ENCODE measurements at places on chromosomes 13 and 19.

DNA sequence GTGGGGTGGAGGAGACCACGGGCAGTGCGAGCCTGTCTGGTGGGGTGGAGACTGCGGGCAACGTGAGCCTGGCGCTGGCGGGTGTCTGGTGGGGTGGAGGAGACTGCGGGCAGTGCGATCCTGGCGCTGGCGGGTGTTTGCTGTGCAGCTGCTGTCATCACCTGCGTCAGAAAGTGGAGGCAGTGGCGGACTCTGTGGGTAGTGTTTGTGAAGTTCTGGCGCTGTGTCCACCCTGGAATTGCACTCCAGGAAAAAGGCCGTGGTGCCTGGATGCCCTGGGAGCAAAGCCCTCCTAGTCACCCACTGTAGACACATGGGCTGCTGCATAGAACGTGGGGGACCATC, 6.2 kb downstream of the TEX29 start:
- DNase-seq: no peak

DNA sequence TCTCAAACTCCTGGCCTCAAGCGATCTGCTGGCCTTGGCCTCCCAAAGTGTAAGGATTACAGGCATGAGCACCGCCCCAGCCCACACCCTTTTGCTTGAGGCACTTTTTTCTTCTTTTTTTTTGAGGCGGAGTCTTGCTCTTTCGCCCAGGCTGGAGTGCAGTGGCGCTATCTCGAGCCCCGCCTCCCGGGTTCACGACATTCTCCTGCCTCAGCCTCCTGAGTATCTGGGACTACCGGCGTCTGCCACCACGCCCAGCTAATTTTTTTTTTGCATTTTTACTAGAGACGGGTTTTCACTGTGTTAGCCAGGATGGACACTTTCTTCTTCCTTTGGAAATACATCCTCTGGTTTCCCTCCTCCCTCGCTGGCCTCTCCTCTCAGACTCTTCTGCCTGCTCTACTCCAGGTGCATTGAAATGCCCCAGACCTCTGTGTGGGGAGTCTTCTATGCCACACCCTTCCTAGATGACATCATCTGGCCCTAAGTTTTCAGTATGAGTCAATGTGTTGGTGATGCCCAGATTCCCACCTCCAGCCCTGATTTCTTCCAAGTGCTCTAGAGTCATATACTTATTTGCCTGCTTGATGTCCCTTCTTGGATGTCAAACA, 20.7 kb upstream of the TPT1 start:
- DNase-seq: no peak

- no peak for DNase-seq
These were observed 915 bp downstream of the SHC2 start for GRCh38 chr19:459724-460511.

- no peak for DNase-seq
These were observed 6.0 kb upstream of the NKPD1 start for GRCh38 chr19:45166723-45167252.

DNA sequence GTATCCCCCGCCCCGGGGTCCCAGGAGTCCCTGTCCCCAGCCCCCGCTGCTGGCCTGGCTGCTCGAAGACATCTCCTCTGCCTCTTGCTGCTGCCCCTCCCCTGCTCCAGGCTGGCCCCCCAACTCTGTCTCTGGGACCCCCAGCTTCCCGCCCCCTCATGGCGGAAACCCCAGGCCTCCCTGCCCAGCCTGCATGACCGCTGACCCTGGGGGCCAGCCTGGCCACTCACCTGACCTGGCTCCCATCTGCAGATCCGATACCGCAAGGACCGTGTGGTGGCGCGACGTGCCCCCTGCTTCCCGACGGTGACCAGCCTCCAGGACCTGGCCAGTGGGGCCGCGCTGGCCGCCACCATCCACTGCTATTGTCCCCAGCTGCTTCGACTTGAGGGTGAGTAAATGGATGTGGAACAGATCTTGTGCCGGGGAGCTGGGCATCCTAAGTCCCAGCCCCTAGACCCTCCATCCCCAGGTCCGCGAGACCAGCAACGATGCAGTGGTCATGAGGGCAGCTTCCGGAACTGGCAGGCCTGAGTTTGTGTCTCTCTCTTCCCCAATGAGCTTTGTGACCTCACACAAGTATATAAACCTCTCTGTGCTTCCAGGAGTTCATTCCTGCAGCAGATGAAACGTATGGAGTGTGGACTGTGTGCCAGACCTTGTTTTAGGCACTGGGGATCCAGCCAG, 12.4 kb downstream of the CAMSAP3 start:
- no peak for DNase-seq

DNA sequence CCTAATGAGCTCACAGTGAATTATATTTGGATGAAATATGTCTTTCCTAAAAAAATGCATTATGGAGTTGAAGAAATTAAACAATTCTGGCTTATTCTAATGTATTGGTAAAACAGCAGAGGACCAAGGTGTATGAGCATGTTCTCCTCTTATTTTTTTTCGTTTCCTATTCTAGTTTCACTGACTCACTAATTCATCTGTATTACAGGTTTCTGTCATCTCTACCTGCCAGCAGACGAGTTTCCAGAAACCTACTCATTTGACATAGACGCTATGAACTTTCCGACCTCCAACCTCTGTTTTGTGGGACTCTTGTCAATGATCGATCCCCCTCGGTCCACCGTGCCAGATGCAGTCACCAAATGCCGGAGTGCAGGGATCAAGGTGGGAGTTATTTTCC, 20.3 kb downstream of the ATP12A start:
- no peak for DNase-seq

- no peak for DNase-seq
These were observed 2.9 kb downstream of the HTR2A start for GRCh38 chr13:46893798-46894560.

DNA sequence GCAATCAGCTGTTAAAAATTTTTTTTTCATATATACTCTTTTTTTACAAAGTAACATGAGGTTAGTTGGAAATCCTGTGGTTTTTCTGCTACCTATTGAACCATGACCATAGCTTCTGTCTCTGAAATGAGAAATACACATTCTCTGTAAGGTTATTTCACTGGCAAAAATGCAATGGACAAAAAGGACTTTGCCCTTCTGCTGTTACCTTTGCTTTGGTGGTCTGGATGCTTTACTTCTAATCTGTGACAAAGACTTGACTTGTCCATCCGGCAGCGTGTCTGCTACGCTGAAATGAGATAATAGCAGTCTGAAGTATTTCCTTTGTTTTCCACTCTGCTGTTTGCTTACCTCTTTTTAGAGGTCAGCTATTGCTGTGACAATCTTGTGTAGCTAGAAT, 412.8 kb downstream of the SLITRK6 start:
- DNase-seq: no peak

DNA sequence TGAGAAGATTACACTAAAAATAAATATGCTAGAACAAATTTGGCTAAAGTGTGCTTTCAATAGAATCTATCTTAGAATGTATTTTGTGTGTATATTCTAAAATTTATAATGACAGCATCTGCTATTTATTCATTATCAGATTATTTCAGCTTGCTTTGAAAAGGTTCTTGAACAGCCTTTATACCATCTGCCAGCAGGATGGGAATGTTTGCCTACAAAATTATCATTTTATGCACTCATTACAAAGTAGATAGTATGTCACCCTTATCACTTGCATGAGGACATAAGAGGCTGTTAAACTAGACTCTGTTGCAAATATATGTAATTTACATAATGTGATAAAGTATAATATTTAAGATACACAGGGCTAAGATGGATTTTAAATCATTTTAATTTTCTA, 1286.9 kb upstream of the PCDH20 start:
- DNase-seq: no peak

DNA sequence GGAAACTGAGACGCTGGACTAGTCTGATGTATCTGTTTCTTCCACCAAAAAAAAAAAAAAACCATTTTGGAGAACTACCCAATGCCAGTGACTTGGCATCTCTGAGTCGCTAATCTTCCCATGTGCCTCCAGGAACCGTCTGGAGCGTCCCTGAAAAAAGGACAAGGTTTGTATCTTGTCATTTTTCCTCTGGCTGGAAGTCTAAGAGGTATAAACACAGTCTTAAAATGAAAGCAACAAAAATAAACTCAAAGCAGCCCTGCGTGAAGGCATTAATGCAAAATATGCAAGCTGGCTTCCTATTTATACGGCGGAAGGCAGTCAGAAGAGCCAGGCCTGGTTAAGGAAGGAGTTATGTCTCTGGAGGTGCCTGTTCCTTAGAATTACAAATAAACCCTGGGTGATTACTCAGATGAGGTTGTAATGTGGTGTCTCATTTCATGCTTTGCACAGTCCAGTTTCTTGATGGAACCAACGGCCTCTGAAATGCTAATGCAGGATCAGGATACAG, 20.3 kb downstream of the ACTN4 start:
- no peak for DNase-seq

- no peak for DNase-seq
These were observed 1.8 kb downstream of the CPB2 start for GRCh38 chr13:46103037-46103436.

DNA sequence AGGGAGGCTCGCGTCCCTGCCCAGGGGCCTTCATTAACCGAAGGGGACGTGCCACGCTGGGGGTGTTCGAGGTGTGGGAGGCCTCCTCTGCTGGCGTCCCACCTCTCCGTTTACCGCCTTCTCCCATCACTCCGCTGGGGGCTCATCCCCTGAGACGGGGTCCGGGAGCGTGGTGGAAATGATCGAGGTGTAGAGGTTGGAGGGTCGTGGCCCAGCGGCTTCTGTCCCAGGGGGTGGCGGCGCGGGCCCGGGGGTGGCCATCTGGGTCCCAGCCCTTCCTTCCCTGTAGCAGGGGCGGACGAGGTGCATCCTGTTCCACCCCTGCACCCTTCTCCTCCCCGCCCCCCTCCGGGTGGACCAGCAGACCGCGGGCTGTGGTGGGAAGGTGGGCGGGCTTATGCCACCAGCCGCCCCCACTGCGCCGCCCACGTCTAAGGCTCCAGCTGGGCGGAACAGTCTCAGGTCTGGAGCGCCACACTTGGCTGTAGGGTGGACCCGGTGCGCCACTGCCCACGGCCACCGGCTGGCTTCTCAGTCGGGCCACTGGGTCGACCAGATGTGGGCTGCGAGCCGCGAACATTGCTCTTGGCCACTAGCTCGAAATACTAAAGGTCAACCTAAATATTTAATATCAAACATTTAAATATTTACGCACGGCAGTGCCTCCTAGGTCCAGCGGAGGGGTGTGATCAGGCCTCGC, 69.5 kb downstream of the ZNF723 start:
- DNase-seq: no peak

DNA sequence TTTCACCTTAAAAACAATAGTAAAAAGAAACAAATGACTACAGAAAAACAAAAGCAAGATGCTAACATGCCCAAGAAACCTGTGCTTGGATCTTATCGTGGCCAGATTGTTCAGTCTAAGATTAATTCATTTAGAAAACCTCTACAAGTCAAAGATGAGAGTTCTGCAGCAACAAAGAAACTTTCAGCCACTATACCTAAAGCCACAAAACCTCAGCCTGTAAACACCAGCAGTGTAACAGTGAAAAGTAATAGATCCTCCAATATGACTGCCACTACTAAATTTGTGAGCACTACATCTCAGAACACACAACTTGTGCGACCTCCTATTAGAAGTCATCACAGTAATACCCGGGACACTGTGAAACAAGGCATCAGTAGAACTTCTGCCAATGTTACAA, 6.0 kb downstream of the CKAP2 start:
- DNase-seq: no peak

DNA sequence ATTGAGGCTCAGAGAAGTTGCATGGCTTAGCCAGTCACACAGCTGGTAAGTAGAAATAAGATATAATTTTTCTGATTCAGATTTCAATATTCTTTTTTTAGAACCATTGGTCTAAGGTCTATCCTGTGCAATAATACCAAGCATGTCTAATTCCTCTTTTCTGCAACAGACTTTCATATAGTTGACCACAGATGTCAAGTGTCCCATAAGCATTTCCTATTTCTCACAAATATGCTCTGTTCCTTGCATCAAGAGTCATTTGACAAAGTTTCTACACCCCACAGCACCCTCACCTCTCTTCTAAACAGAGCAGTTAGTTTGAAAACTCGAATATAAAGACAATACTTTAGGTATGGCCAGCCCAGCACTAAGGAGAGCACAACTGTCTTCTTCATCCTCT, 26.8 kb upstream of the SACS start:
- DNase-seq: no peak

- DNase-seq: no peak
These were observed 225.6 kb downstream of the PCDH9 start for GRCh38 chr13:67004511-67004910.

DNA sequence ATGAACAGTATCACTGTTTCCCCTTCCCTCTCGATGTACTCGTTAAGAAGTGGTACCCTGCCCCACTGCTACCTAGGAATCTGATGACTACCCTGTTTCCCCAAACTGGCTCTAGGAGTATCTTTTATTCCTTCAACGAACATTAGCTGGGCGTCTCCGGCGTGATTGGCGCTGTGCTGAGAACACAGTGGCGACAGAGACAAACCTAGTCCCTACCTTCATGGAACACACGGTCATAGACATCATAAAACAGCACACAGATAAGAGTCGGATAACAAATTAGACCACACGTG, 730 bp downstream of the SYMPK start:
- DNase-seq: no peak

- DNase-seq: peak; percentile 67
These were observed 383.3 kb downstream of the RFC3 start for GRCh38 chr13:34201050-34201913.

DNA sequence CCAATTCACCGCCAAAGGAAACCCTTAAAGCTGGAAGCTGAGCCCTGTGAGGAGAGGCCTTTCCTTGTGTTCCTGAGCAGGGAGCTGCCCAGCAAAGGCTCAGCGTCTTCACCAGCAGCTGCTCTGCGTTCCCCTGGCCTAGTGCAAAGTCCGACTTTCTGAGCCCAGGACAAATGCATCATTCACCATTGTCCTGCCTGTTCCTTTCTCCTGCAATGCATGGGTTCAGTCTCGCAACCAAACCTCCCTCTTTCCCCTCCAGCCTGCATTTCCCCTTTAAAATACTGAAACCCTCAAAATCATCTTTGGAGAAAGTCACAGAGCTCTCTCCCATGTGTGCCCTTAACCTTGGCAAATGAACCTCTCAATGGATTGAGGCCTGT, 12.9 kb upstream of the TMEM255B start:
- DNase-seq: no peak

DNA sequence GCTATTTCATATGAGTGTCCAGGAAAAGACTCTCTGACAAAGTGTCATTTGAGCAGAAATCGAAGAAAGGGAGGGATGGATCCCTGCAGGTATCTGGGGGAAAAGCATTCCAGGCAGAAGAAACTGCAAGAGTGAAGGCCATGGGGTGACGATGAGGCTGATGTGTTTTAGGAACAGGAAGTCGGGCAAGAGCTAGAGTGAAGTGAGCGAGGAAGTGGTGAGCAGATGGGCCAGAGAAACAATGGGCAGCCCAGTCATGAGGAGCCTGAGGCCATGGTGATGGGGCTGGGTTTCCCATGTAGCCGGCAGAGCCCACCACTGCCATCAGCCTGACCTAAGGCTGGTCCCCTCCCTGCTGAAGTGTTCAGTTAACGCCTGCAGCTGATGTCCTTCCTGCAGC, 150.2 kb downstream of the TNFSF13B start:
- DNase-seq: no peak

GRCh38 chr19:41431426-41432386, 4.5 kb upstream of the B3GNT8 start:
- no peak for DNase-seq

- no peak for DNase-seq
These were observed 2.2 kb downstream of the CD70 start for GRCh38 chr19:6588508-6589345.
